ENCODE measurements at places on chromosomes 6 and 20.

GRCh38 chr6:158552055-158552795 lies 7.7 kb upstream of the TMEM181 start:
- no peak for DNase-seq

- DNase-seq: no peak
These were observed 37.0 kb downstream of the RNF217 start for GRCh38 chr6:124999105-124999764.

GRCh38 chr20:61487997-61488371 lies 235.9 kb downstream of the CDH4 start:
- DNase-seq: no peak

GRCh38 chr20:1565461-1565860 lies 8.0 kb upstream of the SIRPD start:
- DNase-seq: no peak

DNA sequence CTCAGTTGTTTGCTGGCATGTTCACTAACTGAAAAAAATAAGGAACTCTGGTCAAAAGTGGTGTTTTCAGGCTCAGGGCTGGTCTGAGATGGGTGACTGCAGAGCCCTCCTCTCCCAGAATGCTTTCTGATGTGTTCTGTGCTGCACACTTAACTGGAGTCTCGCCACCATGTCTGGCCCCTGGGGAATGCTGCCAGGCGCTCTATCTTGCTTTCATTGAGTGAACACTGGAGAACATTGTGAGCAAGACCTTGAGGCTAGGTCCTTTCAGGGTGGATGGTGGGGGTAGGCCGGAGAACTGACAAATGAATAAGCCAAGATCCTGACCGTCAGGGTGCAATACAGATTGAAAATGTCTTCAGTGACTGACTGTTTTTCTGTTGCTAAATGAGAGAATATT lies 19.5 kb downstream of the PANK2 start:
- no peak for DNase-seq

- no peak for DNase-seq
These were observed 5.0 kb downstream of the BRD2 start for GRCh38 chr6:32973144-32974015.
